LoVo (cell line): ENCODE measurements at places on chromosomes 3 and 15.

DNA sequence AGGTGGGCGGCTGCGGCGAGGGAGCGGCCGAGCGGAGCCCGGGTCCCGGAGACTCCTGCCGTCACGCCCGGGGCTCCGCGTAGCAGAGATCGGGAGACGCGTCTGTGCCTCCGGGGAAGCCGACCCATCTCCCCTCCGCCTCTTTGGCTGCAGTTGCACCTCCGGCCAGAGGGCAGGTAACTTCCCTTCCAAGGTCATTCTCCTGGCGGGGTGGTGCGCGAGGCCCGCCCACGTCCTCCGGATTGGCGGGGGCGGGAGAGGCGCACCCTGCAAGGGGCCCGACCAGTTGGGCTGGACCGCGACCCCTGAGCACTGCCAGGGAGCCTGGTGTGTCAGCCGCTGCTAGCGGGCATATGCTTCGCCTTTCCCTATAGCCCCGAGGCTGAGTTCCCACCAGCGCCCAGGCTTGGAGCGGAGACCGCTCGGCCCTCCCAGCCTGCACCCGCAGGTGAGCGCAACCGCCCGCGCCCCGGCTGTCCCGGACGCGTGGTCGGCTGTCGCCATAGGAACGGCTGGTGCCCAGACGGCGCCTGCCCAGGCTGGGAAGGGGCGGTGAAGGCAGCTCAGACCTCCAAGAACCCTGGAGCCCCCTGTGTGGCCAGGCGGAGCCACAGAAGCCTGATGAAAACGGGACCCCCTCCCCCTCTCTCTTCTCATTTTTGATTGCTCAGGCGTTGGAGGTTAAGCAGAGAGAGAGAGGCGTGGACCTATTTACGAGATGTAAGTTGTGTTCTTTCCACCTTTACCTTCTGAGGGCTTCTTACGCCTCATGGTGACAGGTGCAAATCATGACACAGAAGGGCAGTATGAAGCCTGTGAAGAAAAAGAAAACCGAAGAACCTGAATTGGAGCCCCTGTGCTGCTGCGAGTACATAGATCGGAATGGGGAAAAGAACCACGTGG is 453 bp downstream of the ZDHHC23 start:
- DNase-seq, result peak; percentile 41

- DNase-seq, result no peak
These were observed 142.8 kb downstream of the NUP210 start for GRCh38 chr3:13277196-13277813.

DNA sequence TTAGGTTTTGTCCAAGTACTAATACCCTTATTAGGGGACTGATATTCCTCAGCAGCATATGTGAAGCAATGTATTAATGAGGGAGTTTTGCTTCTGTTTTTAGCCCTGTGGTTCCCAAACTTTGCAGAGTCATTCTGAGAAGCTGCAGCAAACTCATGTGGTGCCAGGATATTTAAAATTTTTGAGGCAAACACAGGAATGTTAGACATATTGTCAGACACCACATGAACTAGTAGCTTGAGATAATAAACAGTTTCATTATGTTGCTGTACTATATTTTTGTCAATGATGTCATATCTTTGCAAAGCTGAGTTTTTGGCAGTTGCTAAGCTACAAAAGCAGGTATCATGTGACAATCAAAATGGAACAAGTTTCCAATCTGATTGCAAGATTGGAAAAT is 36.6 kb downstream of the ATP6V1A start:
- DNase-seq, result no peak

DNA sequence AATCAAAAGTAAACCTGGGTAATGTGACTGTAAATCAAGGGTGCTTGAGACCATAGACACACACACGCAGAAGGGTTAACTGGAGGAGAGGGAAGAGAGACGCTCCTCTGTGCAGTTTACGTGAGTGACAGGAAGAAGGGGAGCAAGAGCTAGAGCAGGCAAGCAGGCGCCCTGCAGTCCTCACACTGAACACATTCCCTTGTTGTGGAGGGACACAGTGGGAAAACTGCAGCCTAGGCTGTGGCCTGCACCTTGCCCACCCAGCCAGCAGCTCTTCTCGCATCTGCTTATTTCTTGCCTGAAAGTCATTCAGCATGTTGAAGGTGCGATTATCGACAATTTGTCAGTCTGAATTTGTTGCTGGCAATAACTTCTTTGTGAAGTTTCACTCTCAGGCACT is 24.2 kb downstream of the SOX2 start:
- no peak for DNase-seq

- DNase-seq, result no peak
These were observed 34.0 kb downstream of the SCG5 start for GRCh38 chr15:32675466-32675865.

- DNase-seq, result peak; percentile 65
These were observed 451 bp downstream of the CHCHD4 start for GRCh38 chr3:14124223-14124614.

DNA sequence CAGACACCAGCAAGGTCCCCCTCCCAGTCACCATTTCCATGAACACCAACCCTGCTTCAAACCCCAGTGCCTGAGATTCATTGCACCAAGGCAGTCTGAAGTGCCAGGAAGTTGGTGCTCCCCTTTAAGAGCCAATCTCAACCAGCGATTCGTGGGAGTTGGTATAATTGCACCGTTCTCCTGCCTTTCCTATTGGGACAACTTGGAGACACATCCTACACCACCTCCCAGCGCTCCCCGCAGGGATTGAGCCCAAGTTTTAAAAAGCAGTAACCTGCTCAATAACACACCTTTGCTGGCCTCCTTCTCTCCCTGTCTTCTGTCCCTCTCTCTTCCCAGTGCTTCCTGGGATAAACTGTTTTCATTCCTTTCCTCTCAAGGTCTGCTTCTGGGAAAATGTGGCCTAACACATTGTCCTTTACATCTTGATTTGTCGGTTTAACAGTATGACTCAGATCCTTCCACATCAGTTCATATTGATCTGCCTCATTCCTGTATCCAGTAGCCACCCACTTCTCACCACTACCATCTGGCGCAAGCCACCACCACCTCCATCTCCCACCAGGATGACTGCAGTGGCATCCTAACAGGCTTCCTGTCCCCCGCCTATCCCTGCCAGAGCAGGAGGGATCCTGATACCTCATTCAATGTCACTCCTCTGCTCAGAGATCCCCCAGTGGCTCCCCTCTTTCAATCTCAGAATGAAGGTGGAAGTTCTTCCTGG is 37.8 kb upstream of the HRH1 start:
- DNase-seq, result no peak

DNA sequence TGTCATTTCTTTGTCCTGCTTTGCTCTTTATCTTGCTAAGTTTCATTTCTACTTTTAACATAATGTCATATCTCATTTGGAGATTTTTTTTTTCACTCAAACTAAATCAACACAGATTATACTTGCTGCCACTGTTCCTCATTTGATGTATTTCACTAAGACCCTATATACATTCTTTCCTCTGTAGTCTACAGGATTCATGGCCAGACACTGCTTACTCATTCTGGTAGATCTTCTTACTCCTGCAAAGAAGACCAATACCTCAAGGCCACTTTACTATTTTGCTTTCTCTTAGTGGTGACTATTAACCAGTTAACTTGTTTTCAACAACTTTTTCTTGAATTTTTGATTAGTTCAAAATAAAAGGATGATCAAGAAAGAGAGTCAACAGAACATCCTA is 26.6 kb downstream of the SLC24A5 start:
- DNase-seq, result no peak

- DNase-seq, result no peak
These were observed 22.1 kb downstream of the TYRO3 start for GRCh38 chr15:41581110-41581509.

GRCh38 chr3:129629011-129629410 is 22.5 kb upstream of the PLXND1 start:
- no peak for DNase-seq

GRCh38 chr3:13200946-13201345 is 127.7 kb upstream of the IQSEC1 start:
- no peak for DNase-seq

DNA sequence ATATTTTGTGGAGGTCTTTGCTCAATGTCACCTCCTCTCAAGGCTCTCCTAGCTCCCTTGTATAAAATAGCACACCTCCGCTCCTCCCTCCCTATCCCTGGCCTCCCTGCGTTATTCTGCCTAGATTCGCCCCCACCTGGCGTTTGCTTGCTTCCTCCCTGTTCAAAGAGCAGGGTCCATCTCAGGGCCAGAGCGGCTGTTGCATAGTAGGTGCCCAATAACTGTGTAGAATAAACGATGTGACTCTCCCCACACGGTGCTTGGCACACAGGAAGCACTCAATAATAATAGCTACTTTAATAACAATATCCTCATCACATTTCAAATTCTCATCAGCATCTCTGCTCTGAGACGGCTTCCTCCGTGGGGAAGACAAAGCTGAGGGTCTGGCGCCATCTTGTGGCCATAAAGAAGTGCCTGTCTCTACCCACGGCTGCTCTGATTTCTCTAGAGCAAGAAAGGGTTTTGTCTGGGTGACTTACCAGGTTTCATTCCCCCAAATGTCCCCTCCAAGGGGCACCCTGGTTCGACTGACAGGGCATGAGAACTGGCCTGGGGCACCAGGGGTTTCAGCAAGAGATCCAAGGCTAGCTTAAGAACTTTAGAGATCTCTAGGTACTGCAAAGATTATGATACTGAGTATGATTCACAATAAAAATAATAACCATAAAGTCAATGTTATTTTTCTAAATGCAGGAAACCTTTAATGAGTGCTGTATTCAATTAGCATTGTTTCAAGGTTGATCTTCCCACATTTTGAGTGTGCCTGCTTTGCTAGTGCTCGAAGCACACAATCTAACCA is 16.1 kb downstream of the CD276 start:
- peak; percentile 79 for DNase-seq

DNA sequence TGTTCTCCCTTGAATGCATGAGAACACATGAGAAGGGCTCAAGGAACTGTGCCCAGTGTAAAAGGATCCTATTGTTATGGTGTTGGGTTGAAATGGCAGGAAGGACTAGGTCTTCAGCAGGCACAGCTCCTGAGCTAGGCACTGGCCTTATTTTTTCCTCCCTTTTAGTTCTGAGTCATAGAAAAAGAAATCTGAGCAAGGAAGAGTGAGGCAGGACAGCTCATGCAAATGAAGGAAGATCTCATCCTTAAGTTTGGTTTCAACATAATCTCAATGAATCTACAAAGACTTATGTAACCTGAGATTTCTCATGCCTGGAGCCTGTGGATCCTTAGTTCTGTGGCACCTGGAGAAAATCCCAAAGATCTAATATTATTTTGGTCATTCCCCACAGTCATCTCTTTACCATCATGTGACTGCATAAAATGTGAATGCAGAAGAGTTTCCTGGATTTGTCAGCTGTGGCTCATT is 188.6 kb upstream of the TBL1XR1 start:
- no peak for DNase-seq

DNA sequence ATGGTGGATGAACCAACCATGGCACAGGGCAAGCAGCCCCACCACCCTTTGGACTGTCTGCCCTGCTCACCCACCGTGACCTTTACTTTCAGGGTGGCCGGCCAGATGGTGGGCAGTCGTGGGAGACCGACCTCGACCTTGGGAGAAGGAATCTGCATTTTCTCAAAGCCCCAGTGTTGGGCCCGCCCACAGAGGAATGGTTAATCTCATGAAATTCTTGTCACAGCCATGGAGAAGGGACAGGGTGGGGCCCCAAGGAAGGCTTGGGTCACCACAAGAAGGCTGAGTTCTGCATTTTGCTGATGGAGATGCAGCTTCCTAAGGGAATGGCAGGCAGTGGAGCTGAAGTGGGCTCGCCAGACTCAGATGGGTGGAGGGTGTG is 2.9 kb downstream of the PLXND1 start:
- DNase-seq, result no peak

DNA sequence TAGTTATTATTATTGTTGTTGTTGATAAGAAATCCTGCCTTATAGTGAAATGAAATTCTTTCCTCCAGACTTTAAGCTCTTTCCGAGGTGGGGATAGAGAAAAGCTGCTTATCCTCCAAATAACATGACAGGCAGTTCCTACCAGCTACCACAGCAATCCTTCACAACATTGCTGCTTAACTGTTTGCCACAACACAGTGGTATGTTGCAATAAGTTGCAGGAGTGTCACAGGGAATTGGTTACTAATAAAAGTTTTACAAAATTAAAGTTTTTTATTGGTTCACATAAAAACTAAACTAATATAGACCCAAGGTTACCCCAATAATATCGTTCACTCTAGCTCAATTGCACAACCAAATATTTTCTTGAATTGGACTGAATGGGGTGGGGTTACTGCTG is 57.4 kb upstream of the ICE2 start:
- no peak for DNase-seq

DNA sequence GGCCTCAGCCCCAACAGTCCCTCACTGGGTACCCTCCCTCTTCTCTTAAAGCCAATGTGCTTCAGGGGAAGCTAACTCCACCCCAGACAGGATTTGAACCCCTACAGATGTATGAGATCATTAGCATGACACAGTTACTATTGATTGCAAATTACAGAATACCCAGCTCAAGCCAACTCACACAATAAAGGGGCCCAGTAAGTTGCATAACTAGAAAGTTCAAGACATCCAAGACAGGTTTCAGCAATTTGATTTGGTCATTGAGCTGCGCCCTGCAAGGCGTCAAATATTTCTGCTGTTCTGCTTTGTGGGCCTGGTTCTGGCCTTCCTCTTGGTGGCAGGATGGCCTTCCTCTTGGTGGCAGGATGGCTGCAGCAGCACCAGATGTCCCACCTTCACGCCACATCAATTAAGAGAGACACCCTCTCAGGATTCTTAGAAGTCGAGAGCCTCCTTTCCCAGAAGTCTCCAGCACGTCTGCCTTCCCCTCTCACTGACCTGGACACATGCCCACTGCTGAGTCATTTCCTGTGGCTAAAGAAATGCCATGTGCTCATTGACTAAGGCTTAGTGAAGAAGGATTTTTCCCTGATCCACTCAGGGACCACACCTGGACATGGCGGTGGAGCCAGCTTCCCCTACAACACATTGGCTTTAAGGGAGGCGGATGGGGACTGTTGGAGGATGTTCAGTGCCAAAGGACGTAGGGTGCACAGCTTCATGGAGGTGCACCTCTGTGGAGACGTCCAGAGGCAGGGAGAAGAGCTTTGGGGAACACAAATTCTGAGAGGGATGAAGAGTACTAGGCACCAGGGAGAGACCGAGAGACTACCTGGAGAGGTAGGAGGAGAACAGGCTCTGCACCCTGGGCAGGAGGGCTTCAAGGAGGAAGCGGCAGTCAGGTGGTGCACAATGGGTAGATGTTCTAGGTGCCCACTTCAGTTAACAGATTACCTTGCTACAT is 49.1 kb downstream of the DNASE1L3 start:
- DNase-seq, result peak; percentile 89

- DNase-seq, result no peak
These were observed 163.4 kb upstream of the SEMA6D start for GRCh38 chr15:47553947-47554346.

DNA sequence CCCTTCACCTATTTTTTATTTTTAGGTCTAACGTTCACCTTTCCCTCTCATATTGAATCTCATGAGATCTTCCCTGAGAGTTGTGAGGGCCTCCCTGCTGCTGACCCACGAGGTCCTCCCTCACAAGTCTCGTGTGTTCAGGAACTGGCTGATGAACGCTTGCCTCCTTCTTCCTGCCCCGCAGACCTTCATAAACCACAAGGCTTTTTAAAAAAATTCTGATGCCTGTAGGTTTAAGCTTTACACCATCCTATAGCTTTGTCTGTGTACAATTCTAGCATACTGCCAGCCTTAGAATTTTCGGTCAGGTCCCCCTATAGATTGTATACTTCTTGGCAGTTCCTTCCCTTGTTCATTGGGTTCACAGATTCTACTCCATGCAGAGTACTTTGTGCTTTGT is 50.5 kb downstream of the CHST2 start:
- no peak for DNase-seq

- no peak for DNase-seq
These were observed 231.9 kb downstream of the DTWD1 start for GRCh38 chr15:49852756-49853155.
